ENCODE measurements at places on chromosomes 3 and 15. TPM values are rescaled to one million over a fixed set of nuclear protein-coding genes. Genes with fewer than 3 reads are reported as not detected.

The CHRNA7 gene
- 1.2 TPM for total RNA-seq

The MGA gene
- 34.6 TPM for total RNA-seq

The SCN5A gene
- total RNA-seq, result 0.72 TPM

The TNNC1 gene
- 0.23 TPM for total RNA-seq

The RHOV gene
- total RNA-seq, result 0.07 TPM

The SNTN gene
- not detected for total RNA-seq

The ZNF80 gene
- total RNA-seq, result not detected

The NTRK3 gene
- total RNA-seq, result 1.5 TPM

The TJP1 gene
- total RNA-seq, result 47.8 TPM

The SGO1 gene
- 0.83 TPM for total RNA-seq
